NCI-H1930 (cell line): ENCODE measurements at places on chromosomes 1 and 21.

GRCh38 chr1:162026881-162027280 lies 3.2 kb upstream of the OLFML2B start:
- DNase-seq = no peak

DNA sequence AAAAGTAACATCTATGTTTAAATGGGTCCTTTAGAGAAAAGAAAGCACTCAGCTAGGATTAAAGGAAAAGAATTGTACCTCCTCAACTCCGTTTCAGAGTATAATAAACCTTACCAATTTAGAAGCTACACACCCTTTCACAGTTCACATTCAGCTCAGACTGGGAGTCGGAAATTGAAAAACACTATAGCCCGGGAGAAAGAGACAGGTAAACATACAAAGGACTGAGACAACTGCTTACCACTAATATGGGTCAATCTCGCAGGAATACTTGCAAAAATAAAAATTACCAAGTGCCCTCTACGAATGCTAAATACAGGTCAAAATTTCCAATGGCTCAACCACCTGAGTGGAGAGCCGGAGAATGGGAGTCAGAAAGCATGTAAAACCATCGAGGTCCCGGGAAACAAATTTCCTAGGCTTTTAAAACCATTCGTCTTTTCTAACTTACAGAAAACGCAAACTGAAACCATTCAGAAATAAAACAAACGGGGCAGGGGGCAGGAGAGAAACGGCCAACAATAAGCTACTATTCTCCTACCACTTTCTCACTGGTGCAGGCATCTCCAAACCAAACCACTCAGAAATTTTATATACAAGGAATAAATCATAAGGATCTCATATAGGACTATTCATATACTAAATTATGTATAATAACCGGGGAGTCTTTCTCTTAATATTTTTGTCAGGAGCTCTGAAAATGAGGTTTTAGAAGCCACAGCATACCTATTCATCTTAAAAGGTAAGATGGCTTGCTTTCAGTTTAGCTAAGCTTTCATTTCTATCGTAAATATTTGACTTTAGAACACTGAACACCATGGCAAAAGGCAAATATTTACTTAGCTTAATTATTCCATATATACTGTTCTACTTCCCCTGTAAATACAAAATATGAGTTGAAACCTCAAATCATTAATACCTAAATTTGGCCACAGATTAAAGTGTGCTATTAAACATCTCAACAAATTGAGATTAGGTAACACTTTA lies 136.5 kb downstream of the RERE start:
- DNase-seq = no peak

DNA sequence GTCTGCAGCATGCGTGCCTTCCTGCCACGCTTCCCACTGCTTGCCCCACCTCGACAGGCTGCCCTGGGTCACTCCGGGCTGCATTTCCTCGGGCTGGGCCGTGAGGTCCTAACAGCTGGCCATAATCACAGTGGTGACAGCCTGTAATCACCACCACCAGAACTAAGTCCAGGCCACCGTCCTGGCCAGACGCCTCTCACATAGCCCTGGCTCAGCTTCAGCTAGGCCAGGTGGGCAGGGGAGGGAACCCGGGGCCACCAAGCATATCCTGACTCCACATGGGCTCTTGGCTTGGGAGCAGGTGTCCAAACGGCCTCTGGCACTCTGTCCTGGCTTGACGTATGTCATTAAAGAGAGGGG lies 229.5 kb downstream of the TRABD2B start:
- no peak for DNase-seq

DNA sequence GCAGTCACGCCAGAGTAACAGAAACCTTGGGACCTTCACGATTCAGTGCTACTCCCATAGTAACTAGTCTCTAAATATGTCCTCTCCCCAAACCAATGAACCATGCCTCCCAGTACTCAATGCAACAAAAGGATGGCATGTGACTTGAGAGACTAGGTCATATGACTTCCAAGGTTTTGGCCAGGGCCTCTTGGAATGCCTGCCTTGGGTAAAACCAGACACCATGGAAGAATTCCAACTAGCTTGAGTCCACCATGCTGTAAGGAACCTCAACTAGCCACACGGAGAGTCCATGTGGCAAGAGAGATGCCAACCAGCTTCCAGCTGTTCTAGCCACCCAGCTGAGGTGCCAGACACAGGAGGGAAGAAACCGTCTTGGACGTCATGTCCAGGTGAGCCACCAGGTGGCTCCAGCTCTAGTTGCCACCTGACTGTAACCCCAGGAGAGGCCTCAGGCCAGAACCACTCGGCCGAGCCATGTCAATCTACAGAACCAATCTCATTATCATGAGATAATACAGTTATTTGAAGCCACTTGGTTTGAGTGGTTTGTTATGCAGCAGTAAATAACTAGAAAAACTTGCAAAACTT lies 115.0 kb downstream of the SYF2 start:
- no peak for DNase-seq

- DNase-seq = no peak
Observed at GRCh38 chr1:206664740-206665139, 20.0 kb upstream of the MAPKAPK2 start.
